ENCODE measurements at places on chromosomes 3 and 15. TPM values are rescaled to one million over a fixed set of nuclear protein-coding genes. Genes with fewer than 3 reads are reported as not detected.

DNA sequence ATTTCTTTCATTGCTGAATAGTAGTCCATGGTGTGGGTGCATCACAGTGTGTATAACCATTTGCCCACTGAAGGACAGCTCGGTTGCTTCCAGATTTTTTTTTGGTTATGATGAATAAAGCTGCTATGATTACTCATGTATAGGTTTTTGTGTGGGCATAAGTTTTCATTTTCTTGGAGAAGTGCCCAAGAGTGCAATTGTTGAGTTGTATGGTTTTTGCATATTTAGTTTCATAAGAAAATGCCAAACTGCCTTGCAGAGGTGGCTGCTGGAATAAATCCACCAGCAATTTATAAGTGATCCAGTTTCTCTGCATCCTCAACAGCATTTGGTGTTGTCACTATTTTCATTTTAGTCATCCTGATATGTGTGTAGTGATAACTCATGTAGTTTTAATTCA lies 8.4 kb upstream of the SPESP1 start:
- no peak for DNase-seq

DNA sequence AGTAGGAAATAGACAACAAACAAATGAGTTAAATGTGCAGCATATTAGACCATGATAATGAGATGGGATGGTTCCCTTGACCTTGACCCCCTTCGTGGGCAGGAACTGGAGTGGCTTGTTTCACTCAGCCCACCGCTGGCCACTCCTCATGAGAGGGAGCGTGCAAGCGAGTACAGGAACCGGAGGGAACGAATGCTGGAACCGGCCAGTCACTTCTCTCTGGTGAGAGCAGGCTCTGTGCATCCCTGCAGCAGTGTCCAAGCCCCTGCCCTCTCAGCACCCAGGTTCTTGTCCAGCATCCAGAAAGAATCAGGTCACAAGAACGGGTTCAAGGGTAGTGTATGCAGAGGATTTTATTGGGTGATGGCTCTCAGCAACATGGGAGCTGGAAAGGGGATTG lies 17.2 kb upstream of the IREB2 start:
- no peak for DNase-seq

DNA sequence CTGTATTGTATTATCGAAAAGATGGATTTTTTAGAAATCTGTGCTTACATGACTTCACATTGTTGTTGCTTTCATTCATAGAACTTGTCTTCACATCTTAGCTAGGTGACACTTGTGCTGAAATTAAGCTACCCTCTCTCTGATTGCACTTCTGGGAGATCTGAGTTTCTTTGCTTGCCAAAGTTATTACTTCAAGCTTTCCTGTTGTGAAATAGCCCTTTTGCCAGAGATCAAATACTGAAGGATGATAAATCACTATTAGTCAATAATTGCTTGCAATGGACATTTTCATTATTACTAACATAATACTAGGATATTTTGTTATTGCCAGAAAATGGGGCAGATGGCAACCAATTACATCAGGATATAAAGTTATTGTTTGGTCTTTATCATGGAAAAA lies 34.7 kb downstream of the PIK3CA start:
- DNase-seq, result no peak

- DNase-seq, result no peak
These were observed 368.6 kb upstream of the GRM7 start for GRCh38 chr3:6492306-6492705.

- DNase-seq, result peak; percentile 64
These were observed 17.3 kb downstream of the IGSF10 start for GRCh38 chr3:151443583-151443982.

PRSS50 gene
- 0.47 TPM for total RNA-seq

RASGRP1 gene
- total RNA-seq, result 2.1 TPM

CD86 gene
- 0.40 TPM for total RNA-seq
